Activated CD4-positive, alpha-beta T cell treated with anti-CD3 and anti-CD28 coated beads, Interleukin-10, Interleukin-2, amounts not matched to agents 100 ng/mL and 50 ng/mL, durations not matched to agents 16 hours and 8 hours (primary cell): ENCODE measurements at places on chromosomes 4 and X.

DNA sequence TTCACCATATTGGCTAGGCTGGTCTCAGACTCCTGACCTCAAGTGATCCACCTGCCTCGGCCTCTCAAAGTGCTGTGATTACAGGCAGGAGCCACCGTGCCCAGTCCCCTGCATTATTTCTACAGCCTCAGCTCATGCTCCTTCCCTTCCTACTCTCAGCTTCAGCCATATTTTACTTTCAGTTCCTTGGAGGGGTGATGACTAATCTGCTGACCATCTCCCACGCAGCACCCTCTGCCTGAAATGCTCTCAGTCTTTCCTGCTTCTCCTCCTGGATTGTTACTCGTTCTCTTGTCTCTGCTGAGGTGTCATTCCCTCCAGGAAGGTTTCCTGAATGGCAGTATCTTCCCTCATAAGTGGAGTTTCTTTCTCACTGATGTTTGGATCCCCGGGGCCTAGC, 63.3 kb downstream of the MOSPD2 start:
- no peak for DNase-seq

GRCh38 chrX:38108364-38108763, 102.0 kb downstream of the SYTL5 start:
- DNase-seq, result no peak

GRCh38 chr4:30116401-30116800, 603.8 kb upstream of the PCDH7 start:
- no peak for DNase-seq

DNA sequence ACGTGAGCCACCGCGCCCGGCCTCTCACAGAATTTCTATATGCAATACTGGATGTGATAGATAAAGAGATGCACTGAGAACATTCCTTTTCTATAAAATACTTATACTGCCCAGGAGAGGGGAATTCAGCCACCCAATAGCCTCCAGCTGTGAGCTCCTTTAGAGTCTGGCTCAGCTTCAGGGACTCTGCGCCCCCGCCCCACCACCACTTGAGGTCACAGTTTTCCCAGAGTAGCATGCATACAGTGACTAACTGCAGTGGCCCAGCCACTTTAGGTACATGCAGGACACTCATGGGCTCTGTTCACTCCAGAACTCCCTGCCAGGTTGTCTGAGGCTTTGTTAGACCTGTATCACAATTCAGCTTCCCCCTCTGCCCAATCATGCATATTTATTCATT, 144.4 kb upstream of the TET2 start:
- no peak for DNase-seq

- no peak for DNase-seq
Observed at GRCh38 chrX:96556886-96557285, 127.8 kb upstream of the DIAPH2 start.

GRCh38 chrX:69137371-69138117, 27.7 kb downstream of the PJA1 start:
- DNase-seq, result no peak

GRCh38 chrX:130984782-130985181, 73.4 kb upstream of the ARHGAP36 start:
- no peak for DNase-seq

GRCh38 chr4:123412700-123413512, 16.3 kb downstream of the SPRY1 start:
- no peak for DNase-seq
